ENCODE measurements at places on chromosomes 2 and 18. TPM values are rescaled to one million over a fixed set of nuclear protein-coding genes. Genes with fewer than 3 reads are reported as not detected.

SNRNP200 gene
- 113 TPM for total RNA-seq

GALNT14 gene
- total RNA-seq: 1.7 TPM

GALNT5 gene
- 0.09 TPM for total RNA-seq

KCNJ3 gene
- not detected for total RNA-seq

NT5C1B gene
- total RNA-seq: not detected

- DNase-seq: no peak
These were observed 180.1 kb upstream of the SALL3 start for GRCh38 chr18:78799382-78800089.

DNA sequence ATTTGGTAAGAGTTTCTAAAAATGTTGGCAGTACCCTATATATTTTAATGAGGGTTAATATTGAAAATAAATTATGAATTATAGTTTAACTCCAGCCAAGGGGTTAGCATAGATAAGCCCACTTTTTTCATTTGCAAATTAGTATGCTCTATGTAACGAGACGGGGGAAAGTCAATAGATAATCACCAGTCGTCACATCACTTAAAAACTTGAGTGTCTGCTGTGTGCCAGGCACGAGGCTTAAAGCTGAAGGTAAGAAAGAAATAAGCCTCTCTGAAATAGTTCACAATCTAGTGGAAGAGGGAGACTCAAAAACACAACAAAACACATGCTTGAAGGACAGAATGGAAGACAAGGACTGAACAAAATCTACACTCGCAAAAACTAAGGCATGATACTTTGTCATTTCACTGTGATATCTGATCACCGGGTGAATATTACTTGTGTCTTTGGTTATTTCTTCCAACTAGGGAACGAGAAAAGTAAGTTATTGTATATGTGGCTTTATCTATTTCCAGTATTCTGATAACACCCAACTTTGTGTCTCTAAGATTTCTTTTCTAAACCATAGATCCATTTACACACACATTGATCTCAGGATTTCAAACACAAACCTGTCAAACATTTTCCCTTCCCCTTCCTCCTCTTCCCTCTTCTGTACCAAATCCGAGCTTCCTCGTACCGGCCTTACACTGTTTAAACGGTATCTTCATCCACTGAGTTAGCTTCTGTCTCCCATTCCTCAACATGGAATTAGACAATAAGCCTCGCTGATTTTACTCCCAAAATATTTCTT is 199.1 kb downstream of the PIEZO2 start:
- DNase-seq: no peak

DNA sequence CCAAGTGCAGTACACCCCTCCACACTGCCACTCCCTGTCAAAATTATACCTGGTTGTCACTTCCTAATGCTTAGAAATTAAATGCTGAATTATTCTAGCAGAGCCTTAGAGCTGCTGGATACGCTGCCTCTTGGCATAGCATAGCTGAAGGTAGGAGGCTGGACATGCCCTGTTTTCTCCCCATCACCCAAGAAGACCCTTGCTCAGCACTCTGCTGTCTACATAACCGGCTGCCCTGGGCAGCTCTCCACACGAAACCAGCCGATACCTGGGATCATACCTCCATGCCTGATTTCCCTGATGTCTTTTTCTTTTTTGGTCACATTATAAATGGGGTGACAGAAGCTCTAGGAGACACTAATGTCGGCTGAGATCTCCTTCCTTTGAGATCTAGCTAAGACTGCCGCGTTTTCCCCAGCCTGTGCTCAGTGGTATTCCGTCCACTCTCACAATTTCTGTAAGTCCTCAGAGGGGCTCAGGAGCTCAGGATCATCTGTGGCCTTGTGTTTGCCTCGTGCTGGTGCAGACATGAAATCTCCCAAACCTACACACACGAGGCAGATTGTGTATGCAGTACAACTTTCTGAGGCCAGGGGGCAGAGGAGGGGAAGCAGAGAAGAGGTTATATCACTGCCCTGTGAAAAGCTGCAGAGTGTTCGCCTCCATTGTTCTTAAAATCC is 13.5 kb upstream of the ZAP70 start:
- DNase-seq: peak; percentile 77

- no peak for DNase-seq
These were observed 36.0 kb downstream of the CSRNP3 start for GRCh38 chr2:165505514-165505913.
